Dorsolateral prefrontal cortex (tissue), 122 donors: ENCODE measurements at places on chromosomes 6 and 20. TPM values are rescaled to one million over a fixed set of nuclear protein-coding genes. Genes with fewer than 3 reads are reported as not detected.

Gene UNC5CL
- total RNA-seq: 1.9 TPM

Gene TREML1
- total RNA-seq: 5.0 TPM

- DNase-seq: no peak
These were observed 188.2 kb upstream of the PREP start for GRCh38 chr6:105591053-105591452.

Gene HLA-DQB2
- 2.6 TPM for total RNA-seq

GRCh38 chr6:35049900-35050756 lies 91.0 kb downstream of the TCP11 start:
- DNase-seq: peak; percentile 70

DNA sequence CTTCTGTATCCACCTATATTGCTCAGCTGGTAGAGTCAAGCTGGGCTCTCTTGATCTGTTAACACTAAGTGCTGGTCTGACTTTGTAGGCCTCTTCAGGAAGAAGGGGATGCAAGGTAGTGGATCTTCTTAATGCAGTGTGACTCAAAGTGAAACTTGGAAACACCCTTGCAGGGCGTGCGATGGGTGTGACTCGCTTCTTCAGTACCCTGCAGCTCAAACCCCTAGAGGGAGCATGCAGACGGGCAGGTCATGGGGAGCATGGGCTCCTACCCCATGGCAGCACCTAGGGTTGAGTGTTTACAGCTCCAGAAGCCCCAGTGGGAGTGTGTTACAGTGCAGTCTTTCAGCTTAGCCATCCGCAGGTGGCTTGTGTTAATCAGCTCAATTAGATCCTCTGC lies 757 bp upstream of the SAMD3 start:
- DNase-seq: no peak

Gene GCLC
- total RNA-seq: 53.4 TPM

Gene EYS
- 0.39 TPM for total RNA-seq

GRCh38 chr6:120569714-120570113 lies 764.6 kb downstream of the TBC1D32 start:
- no peak for DNase-seq

Gene NMBR
- total RNA-seq: not detected
